IPS DF 6.9 (cell line): ENCODE measurements at places on chromosomes 2 and 18.

DNA sequence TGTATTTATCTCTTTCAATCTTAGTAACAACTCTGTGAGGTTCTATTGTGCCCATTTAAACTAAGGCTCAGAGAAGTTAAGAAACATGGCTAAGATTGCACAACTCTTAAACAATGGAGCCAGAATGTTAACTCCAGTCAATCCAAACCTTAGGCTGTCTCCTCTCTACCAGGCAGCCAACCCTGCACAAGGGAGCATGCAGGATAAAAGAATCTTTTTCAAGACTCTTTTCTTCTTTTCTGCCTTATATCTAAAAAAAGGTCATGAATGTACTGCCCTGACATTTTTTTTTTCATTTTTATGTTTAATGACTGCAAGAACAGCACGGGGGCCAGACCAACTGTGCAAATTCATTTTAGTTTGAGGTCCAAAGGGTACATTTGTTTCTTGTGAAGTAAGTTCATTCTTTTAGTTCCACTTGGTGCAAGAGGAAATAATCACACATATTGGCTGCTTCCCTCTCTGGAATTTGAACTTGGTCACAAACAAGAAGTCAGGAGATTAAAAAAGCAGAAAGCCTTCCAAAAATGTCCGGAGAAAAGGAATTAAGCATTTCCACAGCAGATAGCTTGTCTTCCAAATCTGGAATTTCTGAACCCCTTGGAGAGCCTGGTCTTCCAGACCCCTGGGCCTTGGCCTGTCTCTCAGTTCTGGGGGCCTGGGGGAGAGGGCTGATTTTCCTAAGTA is 96.0 kb upstream of the RIOK3 start:
- DNase-seq, result no peak

- no peak for DNase-seq
Measured at GRCh38 chr2:174588463-174588862, 9.1 kb downstream of the WIPF1 start.

DNA sequence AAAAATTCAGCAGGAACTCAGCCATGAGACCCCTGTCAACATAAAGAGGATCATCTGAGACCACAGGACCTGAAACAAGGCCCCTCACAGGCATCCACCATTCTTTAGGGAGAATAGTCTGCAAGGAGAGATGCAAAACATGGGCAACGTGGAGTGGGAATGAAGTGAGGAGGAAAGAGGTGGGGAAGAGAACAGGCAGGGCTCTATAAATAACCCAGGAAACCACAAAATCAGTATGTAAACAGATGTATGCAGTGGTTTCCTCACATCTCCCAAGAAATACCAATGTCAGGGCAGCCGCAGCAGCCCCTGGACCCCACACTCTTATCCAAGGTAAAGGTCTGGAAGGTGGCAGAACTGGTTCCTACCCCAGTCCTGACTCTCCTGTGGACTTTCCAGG is 168.5 kb downstream of the EN1 start:
- no peak for DNase-seq

DNA sequence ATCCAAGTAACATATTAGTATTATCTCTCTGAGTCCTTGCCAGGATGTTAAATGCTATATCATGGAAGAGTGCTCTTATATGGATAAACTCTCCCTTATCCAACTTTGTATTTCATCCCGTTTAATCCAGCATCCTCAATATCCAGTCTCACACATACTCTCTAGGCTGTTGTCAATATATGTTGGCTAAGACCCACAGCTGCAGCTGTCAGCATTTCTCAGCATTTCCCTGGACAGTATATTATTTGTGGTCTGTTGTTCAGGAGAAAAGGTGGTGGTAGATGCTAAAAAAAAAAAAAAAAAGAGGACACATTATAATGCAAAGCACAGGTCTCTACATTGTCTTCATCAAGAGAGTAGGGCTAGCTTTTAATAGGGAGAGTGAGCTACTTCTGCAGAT is 1368.0 kb upstream of the ZEB2 start:
- DNase-seq, result no peak

- DNase-seq, result no peak
Measured at GRCh38 chr2:195514365-195514764, 142.7 kb upstream of the SLC39A10 start.

DNA sequence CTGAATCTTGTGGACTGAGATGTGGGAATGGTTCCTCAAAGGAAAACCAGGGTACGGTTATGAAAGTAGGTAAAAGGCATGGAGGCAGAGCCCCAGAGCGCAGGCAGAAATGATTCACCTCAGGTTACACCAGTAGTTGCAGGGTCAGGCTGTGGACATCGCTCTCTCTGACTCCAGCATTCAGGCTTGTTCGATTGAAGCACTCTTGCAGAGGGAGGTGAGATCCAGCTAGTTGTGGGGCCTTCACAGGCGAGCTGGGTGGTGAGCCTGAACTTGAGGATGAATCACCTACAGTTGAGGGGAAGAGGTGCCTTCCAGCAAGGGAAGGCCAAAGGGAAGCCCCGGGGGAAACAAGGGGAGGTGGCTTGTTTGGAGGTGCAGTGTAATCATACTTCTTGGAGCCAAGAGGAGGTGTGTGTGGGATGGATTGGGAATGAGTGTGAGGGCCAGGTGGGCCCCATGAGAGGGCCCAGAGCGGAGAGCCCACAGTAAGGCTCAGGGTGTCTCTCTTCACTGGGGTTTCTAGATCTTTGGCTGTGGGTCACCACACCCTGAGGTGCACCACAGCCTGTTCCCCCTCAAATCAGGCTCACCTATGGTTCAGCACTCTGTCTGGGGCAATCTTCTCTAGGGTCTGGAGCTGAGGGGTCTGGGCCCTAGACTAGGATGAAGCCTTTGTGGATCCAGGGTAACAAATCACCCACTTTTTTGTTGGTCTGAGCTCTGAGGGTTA is 48.5 kb upstream of the MCFD2 start:
- no peak for DNase-seq

GRCh38 chr18:48673853-48674721 is 135.3 kb downstream of the CTIF start:
- no peak for DNase-seq

- no peak for DNase-seq
Measured at GRCh38 chr2:127347734-127348392, 39.9 kb downstream of the MAP3K2 start.

- DNase-seq, result no peak
Measured at GRCh38 chr2:223826995-223827394, 10.4 kb downstream of the AP1S3 start.

- DNase-seq, result no peak
Measured at GRCh38 chr18:76497021-76497420, 2.0 kb upstream of the ZNF516 start.
